Activated CD8-positive, alpha-beta T cell treated with anti-CD3 and anti-CD28 coated beads for 36 hours (primary cell): ENCODE measurements at places on chromosomes 5 and 9. TPM values are rescaled to one million over a fixed set of nuclear protein-coding genes. Genes with fewer than 3 reads are reported as not detected.

TMEM215 gene
- total RNA-seq: not detected

DNA sequence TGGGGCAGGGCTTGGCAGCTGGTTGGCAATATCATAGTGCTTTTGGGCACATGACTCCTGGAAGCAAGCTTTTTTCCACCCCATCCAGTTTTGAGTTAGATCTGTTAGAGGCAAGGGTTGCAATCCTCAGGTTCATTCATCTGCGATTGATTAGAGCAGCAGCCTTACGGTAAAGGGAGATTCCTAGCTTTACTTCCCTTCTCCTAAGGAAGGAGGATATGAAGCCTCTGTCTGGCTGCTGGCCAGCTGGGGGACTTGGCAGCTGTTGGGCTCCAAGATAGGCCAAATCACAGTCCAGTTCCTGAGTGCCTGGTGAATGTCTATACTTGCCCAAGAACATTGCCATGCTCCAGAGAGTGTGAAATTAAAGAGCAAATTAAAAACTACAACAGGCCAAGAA lies 113.4 kb upstream of the CCNH start:
- H3K4me3 ChIP-seq: no peak overlapping the region
- no peaks in the 10 kb centered on the region for H3K4me1 ChIP-seq
- no peaks in the 10 kb centered on the region for H3K36me3 ChIP-seq

GRCh38 chr9:72751541-72751940 lies 201.3 kb downstream of the ALDH1A1 start:
- H3K27me3 ChIP-seq: peaks cover 2% of the 10 kb centered on the region
- no peaks in the 10 kb centered on the region for H3K36me3 ChIP-seq
- DNase-seq: no peak
- H3K27ac ChIP-seq: no peak overlapping the region
- H3K4me3 ChIP-seq: no peak overlapping the region

DNA sequence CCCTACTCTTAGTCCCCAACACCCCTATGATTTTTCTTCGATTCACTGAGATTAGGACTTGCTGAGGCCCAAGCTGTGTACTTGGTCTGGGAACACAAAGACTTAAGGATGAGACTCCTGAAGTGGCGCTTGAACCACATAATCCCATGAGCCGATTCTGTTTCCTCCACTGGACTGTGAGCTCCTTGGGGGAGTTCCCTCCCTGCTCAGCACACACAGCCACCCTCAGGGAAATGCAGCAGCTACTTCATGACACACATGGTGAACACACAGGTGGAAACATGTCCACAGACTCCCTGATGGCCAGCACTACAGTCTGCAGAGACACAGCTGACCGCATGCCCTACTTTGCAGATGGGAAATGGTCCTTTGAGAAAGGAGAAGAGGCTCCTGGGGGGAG lies 101.1 kb downstream of the C5orf15 start:
- H3K4me1 ChIP-seq: peaks cover 9% of the 10 kb centered on the region
- no peaks in the 10 kb centered on the region for H3K36me3 ChIP-seq
- H3K27ac ChIP-seq: no peak overlapping the region
- H3K27me3 ChIP-seq: peaks cover 1% of the 10 kb centered on the region
- DNase-seq: no peak

- no peak overlapping the region for H3K4me3 ChIP-seq
- DNase-seq: no peak
- H3K36me3 ChIP-seq: no peaks in the 10 kb centered on the region
- H3K27ac ChIP-seq: no peak overlapping the region
- no peaks in the 10 kb centered on the region for H3K4me1 ChIP-seq
- H3K27me3 ChIP-seq: no peaks in the 10 kb centered on the region
These were observed 588.9 kb upstream of the TLE4 start for GRCh38 chr9:78982849-78983248.

- H3K36me3 ChIP-seq: no peaks in the 10 kb centered on the region
- H3K4me1 ChIP-seq: no peaks in the 10 kb centered on the region
- H3K27ac ChIP-seq: no peak within 1 kb of the TSS
- DNase-seq: peak; percentile 3
- H3K4me3 ChIP-seq: no peak within 1 kb of the TSS
- H3K27me3 ChIP-seq: peaks cover 51% of the 10 kb centered on the region
These were observed at the start of gene CARTPT for GRCh38 chr5:71719063-71719964. TSS of gene CARTPT (plus strand) at chr5:71719275. CDS start at chr5:71719294, 19 bp downstream.

GRCh38 chr5:77847814-77848290 lies 71.7 kb upstream of the TBCA start:
- H3K36me3 ChIP-seq: no peaks in the 10 kb centered on the region
- no peak overlapping the region for H3K4me3 ChIP-seq
- H3K27ac ChIP-seq: no peak overlapping the region
- H3K27me3 ChIP-seq: peaks cover 50% of the 10 kb centered on the region

DNA sequence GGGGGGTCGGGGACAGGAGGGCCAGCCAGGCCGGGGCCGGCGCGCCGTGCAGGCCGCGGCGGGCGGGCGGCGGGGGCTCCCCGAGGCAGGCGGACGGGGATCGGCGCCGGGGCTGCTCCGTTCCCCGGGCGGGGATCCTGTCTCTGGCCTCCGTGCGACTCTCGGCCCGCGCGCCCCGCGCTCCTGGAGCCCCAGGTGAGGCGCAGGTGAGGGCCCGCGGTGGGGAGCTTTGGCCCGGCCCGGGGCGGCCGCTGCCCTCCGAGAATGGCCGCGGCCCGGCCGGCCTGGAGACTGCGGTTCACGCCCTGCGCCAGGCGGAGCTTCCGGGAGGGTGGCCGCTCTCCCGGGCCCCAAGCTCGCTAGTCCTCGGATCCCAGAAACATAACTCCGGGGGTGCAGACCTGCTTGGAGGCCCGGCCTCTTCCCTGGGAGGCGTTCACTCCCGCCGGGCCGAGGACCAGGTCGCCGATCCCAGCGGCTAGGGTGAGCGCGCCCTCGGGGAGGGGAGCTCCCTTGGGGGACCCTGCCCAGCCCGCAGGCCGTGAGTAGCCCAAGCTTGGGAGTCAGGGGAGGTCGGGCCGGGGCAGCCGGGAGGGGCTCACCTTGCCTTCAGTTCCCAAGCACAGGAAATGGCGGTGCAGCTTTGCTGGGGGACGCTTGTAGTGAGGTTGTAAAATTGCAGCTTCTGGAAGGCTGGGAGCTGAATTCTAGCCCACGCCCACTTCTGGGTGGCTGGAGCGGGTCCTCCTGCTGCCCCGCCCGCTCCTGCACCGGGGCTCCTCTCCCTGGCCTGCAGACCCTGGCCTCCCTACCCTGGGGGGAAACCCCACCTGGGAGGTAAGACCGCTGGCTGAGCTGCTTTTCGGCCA lies 723 bp downstream of the PPP1R26 start:
- H3K27ac ChIP-seq: no peak overlapping the region
- DNase-seq: no peak
- H3K4me1 ChIP-seq: peaks cover 2% of the 10 kb centered on the region

GRCh38 chr9:69170231-69170630 lies 3.8 kb upstream of the TJP2 start:
- H3K36me3 ChIP-seq: no peaks in the 10 kb centered on the region
- no peak overlapping the region for H3K4me3 ChIP-seq
- H3K27ac ChIP-seq: no peak overlapping the region

- no peak overlapping the region for H3K27ac ChIP-seq
- H3K4me3 ChIP-seq: no peak overlapping the region
- H3K36me3 ChIP-seq: no peaks in the 10 kb centered on the region
- no peaks in the 10 kb centered on the region for H3K27me3 ChIP-seq
- no peaks in the 10 kb centered on the region for H3K4me1 ChIP-seq
These were observed 219.6 kb downstream of the ADAMTS6 start for GRCh38 chr5:65262096-65262495.

DNA sequence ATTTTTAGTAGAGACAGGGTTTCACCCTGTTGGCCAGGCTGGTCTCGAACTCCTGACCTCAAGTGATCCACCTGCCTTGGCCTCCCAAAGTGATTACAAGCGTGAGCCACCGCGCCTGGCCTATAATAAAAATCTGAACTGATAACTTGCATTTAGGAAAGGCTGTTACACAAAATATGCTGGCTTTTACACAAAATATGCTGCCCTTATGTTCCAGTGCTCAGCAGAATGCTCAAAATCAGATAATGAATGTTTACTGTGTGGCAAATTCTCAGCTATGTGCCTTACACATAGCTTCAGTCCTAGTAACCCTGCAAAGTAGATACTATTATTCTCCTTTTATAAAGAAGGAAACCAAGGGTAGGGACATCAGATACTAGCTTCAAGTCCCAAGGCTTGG lies 141.3 kb upstream of the MSX2 start:
- H3K4me1 ChIP-seq: no peaks in the 10 kb centered on the region
- H3K4me3 ChIP-seq: no peak overlapping the region
- H3K27me3 ChIP-seq: peaks cover 4% of the 10 kb centered on the region
- no peak overlapping the region for H3K27ac ChIP-seq
- no peak for DNase-seq

DNA sequence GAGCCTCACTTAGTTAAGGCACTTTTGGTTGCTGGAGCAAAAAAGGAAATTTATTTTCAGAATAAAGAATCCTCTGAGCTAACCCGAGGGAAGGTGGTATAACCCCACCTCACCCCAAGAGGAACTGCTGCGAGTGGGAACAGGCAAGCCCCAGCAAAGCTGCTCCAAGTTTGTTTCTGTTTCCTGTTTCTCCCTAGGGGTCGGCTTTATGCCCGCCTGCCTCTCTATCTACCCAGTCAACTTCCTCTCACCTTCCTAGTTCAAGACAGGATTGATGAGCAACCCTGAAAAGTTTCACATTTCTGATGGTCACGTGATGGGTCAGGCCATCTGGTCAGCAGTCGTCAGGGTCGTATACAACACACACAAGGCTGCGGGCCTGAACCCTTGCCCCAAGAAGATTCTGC lies 31.1 kb downstream of the TRIO start:
- H3K27me3 ChIP-seq: peaks cover 19% of the 10 kb centered on the region
- H3K4me3 ChIP-seq: no peak overlapping the region
- no peak for DNase-seq
- no peaks in the 10 kb centered on the region for H3K4me1 ChIP-seq
- no peak overlapping the region for H3K27ac ChIP-seq

GRCh38 chr5:5652181-5652580 lies 229.7 kb downstream of the ICE1 start:
- no peak overlapping the region for H3K4me3 ChIP-seq
- no peak overlapping the region for H3K27ac ChIP-seq
- DNase-seq: no peak
- H3K27me3 ChIP-seq: no peaks in the 10 kb centered on the region

DNA sequence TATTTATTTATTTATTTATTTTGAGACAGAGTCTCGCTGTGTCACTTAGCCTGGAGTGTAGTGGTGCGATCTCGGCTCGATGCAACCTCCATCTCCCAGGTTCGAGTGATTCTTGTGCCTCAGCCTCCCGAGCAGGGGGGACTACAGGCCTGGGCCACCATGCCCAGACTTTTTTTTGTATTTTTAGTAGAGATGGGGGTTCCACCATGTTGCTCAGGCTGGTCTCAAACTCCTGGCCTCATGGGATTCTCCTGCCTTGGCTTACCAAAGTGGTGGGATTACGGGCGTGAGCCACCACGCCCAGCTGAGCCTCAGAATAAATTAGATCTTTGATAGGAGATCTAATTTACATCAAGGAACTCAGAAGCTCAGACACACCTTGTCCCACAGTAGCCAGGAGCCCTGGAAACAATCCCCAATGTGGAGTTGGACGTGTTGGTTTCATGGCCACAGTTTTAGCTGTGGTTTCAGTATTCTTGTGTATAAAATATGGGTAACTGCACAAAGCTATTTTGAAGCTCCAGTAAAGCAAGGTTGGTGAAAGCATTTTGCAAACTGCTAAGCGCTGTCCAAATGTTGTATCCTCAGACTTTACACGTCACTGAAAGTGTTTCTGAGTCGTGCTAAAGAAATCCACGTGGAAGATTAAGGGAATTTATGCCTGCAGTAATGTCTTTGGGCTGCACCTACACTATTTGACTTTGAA lies 3.0 kb upstream of the HNRNPAB start:
- no peak overlapping the region for H3K27ac ChIP-seq
- no peak overlapping the region for H3K4me3 ChIP-seq
- peaks cover 16% of the 10 kb centered on the region for H3K4me1 ChIP-seq
- no peak for DNase-seq
- peaks cover 2% of the 10 kb centered on the region for H3K27me3 ChIP-seq

SH2D3C gene
- total RNA-seq: 29.9 TPM

DNA sequence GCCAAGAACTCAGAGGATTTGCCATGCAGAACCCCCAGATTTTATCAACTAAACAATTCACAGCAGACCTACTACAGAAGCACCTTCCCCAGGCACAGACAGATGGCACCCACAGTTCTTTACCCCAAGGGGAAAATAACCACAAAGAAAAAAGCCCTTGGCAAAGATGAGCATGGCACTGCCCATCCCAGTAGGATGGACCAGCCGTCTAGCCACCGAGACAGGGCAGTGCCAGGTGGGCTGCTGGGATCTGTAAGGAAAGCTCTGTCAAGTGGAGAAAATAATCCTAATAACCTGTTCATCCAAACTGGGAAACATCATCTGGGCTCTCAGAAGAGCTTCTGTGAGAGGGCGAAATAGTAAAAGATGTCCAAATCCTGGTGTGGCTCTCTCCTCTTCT lies 130.0 kb downstream of the COL23A1 start:
- H3K27me3 ChIP-seq: no peaks in the 10 kb centered on the region
- no peak for DNase-seq
- no peak overlapping the region for H3K27ac ChIP-seq
- no peaks in the 10 kb centered on the region for H3K4me1 ChIP-seq
- no peak overlapping the region for H3K4me3 ChIP-seq
- no peaks in the 10 kb centered on the region for H3K36me3 ChIP-seq

FGF10 gene
- not detected for total RNA-seq

MOB3B gene
- total RNA-seq: 0.67 TPM

DNA sequence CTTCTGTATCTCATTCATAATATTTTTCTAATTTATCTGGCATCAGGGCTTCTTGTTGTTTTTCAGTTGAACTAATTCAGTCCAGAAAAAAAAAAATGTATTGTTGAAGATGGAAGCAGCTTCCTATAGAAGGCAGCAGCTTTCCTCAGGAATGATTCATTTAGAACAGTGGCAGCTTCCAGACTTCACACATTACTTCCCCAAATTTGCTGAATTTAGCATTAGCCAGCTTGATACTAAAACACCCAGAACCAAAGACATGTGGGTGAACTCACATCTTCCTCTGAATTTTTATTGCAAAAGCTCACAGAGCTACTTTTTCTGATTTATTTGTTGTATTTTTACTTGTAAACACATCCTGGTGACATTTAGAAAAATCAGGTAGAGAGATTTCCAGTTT lies 53.8 kb downstream of the HCN1 start:
- no peaks in the 10 kb centered on the region for H3K27me3 ChIP-seq
- H3K4me1 ChIP-seq: no peaks in the 10 kb centered on the region
- DNase-seq: no peak
- H3K36me3 ChIP-seq: no peaks in the 10 kb centered on the region
- H3K4me3 ChIP-seq: no peak overlapping the region
- no peak overlapping the region for H3K27ac ChIP-seq

GRCh38 chr9:111016016-111016415 lies 22.3 kb downstream of the LPAR1 start:
- H3K4me3 ChIP-seq: no peak overlapping the region
- DNase-seq: no peak
- no peaks in the 10 kb centered on the region for H3K36me3 ChIP-seq
- H3K4me1 ChIP-seq: no peaks in the 10 kb centered on the region

GRCh38 chr5:17000291-17000939 lies 64.3 kb upstream of the MYO10 start:
- H3K36me3 ChIP-seq: no peaks in the 10 kb centered on the region
- H3K4me3 ChIP-seq: no peak overlapping the region
- no peaks in the 10 kb centered on the region for H3K4me1 ChIP-seq
- no peak overlapping the region for H3K27ac ChIP-seq

- H3K4me1 ChIP-seq: peaks cover 1% of the 10 kb centered on the region
- DNase-seq: no peak
- no peaks in the 10 kb centered on the region for H3K27me3 ChIP-seq
- no peak overlapping the region for H3K27ac ChIP-seq
These were observed 87.5 kb upstream of the EQTN start for GRCh38 chr9:27384262-27385014.

PTGDS gene
- not detected for total RNA-seq

SLCO6A1 gene
- total RNA-seq: not detected

RBM27 gene
- total RNA-seq: 29.3 TPM

TMED9 gene
- 118 TPM for total RNA-seq
